ENCODE measurements at places on chromosomes 7 and 10.

- DNase-seq: no peak
Measured at GRCh38 chr7:41933427-41933826, 230.5 kb upstream of the INHBA start.

- DNase-seq: no peak
Measured at GRCh38 chr10:117412469-117413010, 37.3 kb upstream of the PDZD8 start.

- no peak for DNase-seq
Measured at GRCh38 chr10:119663866-119664698, 12.9 kb downstream of the BAG3 start.

DNA sequence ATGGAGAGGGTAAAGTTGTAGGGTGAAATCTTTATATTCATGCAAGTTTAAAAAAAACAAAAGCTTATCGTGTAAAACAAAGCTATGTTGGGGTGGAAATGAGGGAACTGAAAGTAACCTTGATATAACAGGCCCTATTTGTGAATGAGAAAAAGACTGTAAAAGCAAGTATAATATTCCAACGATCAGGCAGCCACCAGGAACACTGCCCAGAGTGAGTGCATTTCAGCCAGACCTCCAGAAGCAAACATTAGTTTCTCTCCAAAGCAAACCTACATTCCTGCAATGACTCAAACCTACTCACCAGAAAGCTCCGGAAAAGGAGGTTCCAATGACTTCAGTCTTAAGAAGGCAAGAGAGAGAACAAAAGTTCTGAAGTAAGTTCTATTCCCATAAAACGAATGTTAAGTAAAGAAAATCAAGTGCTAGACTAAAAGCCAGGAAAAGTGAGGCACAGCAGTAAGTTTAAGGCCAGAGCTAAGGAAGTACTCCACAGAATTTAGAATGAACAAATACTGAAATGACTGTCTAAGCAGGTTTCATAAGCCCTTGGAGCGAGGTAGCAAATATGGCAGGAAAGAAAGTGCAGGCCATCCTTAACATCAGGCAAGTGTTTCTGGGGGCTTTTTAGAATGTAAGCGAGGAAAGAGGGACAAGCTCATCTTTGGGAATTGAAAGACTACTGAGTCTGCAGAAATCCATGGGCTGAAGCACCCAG is 493.1 kb downstream of the XPNPEP1 start:
- no peak for DNase-seq

DNA sequence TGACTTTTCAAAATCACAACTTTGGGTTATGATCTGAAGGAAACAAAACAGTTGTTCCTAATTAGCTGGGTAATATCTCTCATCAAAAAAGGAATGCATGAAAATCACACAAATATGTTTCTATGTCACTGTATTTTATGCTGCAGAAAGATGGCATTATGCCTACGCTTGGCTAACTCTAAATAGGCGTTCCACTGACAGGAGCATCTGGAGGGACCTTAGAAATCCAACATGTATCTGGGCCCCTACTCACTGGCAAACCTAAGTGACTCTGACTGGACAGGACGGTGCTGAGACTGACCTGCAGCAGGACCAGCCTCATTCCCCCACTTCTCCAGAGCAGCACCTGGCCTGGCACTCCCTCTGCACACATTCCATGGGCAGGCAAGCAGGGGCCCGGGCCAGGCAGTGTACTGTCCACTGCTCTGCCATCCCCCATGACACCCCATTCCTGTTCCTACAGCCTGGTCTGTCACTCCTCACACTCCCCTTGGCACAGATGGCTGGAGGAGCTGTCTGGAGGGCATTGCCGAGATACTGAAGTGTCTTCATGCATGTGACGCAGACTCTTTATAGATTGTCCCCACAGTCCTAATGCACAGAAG is 2.6 kb upstream of the MYL7 start:
- DNase-seq: no peak

- DNase-seq: no peak
Measured at GRCh38 chr10:72081210-72081609, 7.1 kb downstream of the SPOCK2 start.

GRCh38 chr10:3323865-3324498 is 151.4 kb upstream of the PITRM1 start:
- no peak for DNase-seq
